ENCODE measurements at places on chromosomes 13 and 19.

- no peak for DNase-seq
Measured at GRCh38 chr13:58620176-58620575, 988.6 kb downstream of the PCDH17 start.

- DNase-seq = no peak
Measured at GRCh38 chr13:80086304-80086721, 254.6 kb downstream of the SPRY2 start.

DNA sequence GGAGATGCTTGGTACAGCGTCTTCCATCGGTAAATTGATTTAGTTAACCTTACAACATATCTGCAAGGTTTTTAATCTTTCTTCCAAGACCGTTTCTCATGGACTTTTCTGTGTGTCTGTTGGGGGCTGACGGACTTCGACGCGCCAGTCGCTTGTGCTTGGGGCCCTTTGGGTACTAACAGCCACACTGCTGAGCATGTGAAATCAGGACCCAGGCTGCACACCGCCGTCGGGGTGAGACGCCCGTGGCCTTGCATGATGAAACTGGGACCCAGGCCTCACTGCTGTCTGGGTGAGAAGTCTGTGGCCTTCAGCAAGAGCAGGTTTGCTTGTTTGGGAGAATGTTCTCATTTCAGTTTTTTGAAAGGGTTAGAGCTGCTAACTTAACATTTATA lies 9.8 kb downstream of the ATP4B start:
- no peak for DNase-seq

DNA sequence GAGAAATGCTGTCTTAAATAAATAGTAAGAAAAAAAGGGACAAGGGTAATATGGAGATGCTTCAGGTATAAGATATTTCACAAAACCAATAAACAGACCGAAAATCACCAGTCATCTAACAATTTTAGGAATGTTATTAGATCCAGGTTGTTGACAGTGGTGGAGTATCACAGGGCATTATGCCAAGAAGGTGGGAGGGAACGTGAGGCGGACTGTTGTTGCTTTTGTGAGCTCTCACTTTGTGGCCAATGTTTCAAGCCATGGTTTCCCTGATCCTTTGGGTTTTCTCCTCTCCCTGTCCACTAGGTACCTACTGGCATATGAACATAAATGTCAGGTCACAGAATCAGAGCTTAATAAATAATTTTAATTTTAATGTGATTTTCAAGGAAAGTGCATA lies 790.3 kb upstream of the SLITRK1 start:
- no peak for DNase-seq

GRCh38 chr19:944171-944567 lies 18.3 kb downstream of the ARID3A start:
- DNase-seq = no peak

- no peak for DNase-seq
Measured at GRCh38 chr13:97223037-97223710, 1.0 kb downstream of the MBNL2 start.

GRCh38 chr19:20072936-20073335 lies 4.9 kb upstream of the ZNF90 start:
- DNase-seq = no peak

GRCh38 chr19:37332839-37333238 lies 38.1 kb upstream of the ZNF527 start:
- DNase-seq = no peak

- DNase-seq = no peak
Measured at GRCh38 chr19:38763795-38764220, 9.5 kb downstream of the LGALS7 start.

DNA sequence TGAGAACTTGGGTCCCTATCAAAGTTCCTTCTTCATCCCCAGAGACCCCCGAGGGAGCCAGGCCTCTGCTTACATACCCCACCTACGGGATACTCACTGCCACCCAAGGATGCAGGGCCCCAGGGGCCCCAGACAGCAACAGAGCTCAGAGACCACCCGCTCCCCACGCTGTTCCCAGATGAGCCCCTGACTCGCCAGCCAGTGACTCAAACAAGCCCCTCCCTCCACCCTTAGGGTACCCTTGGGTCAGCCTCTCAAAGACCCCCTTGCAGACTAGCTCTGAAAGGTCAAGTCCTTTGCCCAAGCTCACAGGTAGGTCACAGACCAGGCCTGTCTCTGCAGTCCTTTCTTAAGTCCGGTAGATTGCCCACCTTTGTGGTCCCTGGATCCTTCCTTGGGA lies 45.7 kb downstream of the CD320 start:
- DNase-seq = no peak

GRCh38 chr19:29381353-29382203 lies 144.2 kb upstream of the VSTM2B start:
- no peak for DNase-seq

GRCh38 chr13:112840472-112841302 lies 128.3 kb upstream of the MCF2L start:
- no peak for DNase-seq

DNA sequence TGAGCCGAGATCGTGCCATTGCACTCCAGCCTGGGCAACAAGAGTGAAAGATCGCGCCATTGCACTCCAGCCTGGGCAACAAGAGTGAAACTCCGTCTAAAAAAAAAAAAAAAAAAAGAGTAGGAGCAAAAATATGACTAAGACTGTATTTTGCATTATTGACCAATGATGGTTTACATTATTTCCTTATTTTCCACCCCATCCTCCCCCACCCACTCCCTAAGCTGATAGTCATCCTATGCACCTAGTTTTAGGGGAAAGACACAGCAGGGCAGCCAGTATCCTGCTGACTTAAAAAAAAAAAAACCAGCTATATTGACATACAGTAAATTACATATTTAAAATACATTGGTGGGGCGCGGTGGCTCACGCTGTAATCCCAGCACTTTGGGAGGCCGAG lies 25.1 kb downstream of the VAV1 start:
- no peak for DNase-seq

- peak; percentile 96 for DNase-seq
Measured at GRCh38 chr19:39078436-39079200, 5.5 kb upstream of the ACP7 start.

GRCh38 chr13:33119022-33119781 lies 103.0 kb downstream of the KL start:
- no peak for DNase-seq

DNA sequence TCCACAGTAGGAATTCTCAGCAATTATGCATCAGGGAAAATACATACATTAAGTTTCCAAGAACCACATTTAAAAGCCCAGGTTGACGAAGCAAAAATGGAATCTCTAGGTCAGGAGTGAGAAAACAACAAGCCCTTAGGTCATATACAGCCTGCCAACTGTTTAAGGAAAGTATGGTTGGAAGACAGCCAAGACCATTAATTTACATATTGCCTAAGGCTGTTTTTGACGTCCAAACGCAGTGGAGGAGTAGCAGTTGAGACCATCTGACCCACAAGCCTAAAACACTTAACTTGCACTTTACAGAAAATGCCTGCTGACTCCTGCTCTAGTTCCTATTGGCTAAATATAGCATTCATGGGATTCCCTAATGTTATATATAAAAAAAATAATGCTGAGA lies 299.0 kb downstream of the ITGBL1 start:
- peak; percentile 90 for DNase-seq

- peak; percentile 40 for DNase-seq
Measured at GRCh38 chr13:98997738-98998641, 20.1 kb upstream of the DOCK9 start.

- no peak for DNase-seq
Measured at GRCh38 chr13:33690354-33690753, 127.6 kb upstream of the RFC3 start.

All from fibroblast of mammary gland (primary cell).